ENCODE measurements at places on chromosomes 7 and 10. TPM values are rescaled to one million over a fixed set of nuclear protein-coding genes. Genes with fewer than 3 reads are reported as not detected.

SYCE1 gene
- polyA plus RNA-seq, result 0.70 TPM

DNA sequence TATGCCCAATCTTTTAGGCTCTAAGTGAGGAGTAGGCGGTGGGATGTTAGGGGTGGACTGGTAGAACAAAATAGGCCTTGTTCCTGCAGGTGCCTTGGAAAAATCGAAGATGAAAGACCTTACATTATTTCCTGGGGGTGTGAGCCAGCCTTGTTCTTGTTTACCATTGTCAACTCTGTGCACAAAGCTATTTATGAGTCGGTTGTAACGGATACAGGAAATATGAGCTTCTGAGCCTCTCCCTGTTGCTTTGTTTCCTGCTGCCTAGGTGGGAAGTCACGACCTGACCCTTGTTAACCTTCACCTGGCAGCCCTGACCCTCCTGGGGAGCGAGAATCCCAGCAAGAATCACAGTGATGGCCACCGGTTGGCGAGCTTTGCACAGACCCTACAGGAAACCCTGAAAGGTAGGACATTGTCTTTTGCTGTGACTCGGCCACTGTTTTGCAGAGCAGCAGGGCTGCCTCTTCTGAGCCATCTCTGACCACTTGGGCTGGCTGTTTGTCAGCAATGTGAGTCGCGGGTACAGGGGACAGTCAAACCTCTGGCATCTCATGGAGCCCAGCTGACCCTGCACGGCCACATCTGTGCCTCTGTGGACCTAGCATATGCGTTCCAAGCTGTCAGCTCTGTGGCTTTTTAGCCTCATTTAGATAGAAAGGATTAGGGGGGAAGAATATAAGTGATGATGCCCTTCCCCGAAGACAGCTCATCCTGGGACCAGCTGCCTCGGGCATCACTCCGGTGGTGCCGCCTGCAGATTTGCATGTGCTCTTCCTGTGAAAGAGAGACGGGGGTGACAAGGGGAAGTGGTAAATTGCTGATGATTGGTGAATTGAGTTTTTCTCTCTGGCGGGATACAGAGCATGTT is 102.1 kb upstream of the ANLN start:
- peak; percentile 68 for DNase-seq

DNA sequence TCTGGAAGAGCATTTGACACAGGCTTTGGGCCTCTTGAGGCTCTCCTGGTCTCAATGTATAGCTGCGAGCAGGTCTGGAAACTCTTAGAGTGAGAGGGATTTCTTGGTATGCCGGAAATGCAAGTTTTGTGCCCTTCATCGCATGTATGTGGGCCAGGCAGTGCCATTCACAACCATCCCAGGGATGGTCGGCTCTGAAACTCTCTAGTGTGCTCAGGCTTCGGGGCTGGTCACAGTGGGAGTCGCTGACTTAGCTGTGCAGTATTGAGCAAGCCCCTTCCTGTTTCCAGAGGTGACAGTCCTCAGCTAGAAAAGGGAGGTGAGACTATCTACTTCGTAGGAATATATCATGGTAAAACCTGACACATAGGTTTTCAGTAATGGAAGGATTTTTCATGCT is 2.0 kb upstream of the AOAH start:
- DNase-seq, result no peak

DNA sequence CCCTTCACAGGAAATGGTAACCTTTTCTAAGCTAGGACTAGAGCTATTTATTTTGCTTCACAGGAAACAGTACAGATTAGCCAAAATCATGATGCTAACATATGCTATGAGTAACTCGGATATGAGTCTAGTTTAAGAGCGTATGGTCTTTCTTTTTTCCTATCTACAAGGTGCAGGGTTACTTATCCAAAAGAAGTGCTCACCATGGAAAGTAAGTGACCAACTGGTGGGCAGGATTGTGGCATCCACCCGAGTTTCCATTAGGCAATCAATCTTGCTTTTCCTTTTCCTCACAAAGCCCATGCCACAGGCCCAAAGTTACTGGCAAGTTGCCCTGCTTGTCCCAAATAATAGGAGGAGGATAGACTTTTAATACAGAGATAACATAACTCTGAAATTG is 765.1 kb upstream of the POM121L12 start:
- DNase-seq, result no peak
